Stimulated activated CD4-positive, alpha-beta T cell treated with anti-CD3 and anti-CD28 coated beads, TNF-alpha, amount 100 ng/mL, for 4 hours (primary cell): ENCODE measurements at places on chromosomes 1 and 21.

DNA sequence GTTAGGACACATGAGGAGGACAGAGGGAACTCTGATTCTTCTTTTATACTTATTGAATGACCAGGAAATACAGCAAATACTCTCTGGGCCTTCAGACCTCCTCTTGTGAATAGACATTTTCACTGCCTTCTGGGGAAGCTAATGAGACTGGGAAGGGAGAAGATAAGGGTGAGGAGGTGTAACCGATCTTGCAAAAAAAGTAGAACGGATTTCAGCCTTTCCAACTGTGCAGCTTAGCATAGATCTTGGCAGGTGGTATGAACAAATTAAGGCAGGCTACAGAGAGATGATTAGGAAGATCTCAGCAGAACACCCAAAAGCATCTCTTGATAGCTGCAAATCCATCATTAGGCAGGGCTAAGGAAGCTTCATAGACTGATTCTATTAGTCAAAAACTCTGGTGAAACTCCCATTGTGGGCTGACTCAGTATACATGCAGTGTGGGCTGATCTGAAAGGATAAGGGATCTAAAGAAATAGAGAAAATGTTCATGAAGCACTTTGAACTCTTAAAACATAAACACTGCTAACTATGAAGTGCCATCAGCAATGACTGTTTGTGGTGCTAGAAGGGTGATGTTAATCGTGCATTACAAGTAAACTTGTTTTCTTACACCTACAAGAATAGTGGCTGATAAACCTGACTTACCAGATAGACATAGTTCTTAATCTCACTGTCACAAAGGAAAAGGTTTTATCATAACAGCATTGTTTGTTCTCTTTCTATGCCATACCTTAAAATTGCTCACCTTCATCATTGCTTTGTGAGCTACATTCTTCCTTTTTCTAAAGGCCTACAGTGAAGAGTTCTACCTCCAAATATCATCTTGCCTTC is 85.5 kb upstream of the PALMD start:
- no peak for DNase-seq

DNA sequence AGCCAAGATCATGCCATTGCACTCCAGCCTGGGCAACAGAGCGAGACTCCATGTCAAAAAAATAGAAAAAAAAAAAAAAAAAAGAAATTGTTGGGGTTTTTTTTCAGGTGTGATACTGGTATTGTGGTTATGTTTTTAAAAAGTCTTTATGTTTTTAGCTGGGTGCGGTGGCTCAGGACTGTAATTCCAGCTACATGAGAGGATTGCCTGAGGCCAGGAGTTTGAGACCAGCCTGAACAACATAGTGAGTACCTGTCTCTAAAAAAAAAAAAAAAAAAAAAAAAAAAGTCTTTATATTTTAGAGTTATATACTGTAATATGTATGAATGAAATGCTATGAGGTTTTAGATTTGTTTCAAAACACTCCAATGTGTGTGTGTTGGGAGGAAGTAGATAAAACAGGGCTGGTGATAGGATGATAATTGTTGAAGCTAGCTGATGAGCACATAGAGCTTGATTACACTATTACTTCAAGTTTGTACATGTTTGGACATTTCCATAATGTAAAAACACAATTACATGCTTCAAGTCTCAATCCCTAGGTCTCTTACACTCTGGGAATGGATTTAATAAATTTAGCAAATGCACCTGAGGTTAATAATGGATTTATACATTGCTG is 30.2 kb upstream of the ATP5PO start:
- DNase-seq: no peak

DNA sequence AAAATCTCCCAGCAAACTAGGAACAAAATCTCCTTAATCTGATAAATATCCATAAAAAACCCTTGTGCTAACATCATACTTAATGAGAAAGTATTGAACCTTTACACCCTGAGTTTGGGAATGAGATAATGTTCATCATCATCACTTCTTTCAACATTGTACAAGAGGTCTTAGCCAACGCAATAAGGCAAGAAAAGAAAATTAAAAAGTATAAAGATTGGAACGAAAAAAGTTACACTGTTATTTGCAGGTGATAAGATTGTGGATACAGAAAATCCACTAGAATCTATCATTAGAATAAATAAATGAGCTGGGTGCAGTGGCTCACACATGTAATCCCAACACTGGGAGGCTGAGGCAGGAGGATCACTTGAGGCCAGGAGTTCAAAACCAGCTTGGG is 76.7 kb downstream of the UBR4 start:
- DNase-seq: no peak

GRCh38 chr1:41510531-41511238 is 26.2 kb upstream of the EDN2 start:
- DNase-seq: no peak

DNA sequence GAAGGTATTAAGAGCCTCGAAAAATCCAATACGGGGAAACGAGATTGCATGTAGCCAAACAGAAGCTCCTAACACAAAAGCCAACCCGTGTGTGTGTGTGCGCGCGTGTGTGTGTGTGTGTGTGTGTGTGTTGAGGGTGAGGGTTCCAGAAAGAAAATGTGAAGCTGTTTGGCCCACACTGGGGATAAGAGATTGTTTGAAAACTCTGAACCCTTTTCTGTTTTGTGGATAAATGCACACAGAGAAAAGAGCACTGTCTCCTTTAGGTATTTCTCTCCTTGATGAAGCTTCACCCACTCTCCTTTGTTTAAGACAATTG is 1.9 kb downstream of the WLS start:
- no peak for DNase-seq

DNA sequence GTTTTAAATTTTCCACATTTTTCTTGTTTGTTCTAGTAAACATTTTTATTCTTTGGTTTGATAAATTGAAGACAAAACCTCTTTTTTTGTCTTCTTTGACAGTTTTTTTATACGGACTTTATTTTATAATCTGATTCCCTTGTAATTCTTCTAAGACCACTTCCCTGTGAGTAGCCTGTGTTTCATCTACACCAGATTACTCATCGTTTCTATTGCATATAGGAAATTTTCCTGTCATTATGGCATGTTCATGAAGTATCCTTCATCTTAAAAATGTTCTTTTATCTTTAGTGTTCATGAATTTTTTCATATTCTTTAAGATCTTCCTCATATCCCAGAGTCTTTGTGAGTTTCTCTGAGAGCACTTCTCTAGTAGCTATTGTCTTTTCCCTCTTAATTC is 109.8 kb downstream of the USP25 start:
- no peak for DNase-seq

DNA sequence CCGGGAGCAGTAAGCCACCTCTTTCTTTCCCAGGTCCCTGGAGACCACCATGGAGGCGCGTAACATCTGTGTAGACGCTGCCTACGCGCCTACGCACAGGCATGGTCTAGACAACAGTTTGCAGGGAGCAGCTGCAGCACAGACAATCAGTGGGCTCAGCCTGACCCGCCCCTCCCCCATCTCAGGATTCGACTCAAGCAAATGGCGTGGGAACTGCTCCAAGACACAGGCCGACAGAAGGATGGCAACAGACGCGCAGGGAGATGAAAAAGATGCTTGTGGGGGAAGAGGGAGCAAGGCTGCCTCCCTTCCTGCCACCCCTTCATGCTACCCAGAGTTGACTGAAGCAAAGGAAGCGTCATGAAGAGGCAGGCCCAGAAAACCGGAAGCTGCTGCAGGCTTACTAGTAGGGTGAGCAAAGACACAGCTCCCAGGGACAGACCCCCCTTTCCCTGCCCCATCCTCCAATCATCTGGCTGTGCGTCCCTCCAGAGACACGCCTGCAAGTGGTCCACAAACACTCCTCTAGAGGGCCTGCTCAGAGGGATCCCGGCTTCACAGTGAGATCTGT is 19.5 kb downstream of the STK40 start:
- no peak for DNase-seq

DNA sequence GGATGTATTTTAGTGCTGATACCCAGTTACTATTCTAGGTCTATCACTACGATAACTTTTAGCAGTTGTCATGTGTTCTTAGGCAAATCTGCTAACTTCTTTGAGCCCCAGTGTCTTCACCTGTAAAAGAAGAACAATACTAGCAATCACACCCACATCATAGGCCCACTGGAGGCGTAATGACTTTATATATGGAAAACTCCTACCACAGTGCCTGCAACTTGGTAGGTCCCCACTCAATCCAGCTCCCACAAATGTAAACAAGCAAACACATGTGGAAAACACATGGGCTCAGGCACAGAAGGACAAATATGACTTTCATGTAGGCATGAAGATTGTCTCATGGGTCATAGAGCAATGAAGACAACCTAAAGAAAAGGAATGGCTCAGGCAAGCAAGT is 115.8 kb downstream of the TBX19 start:
- no peak for DNase-seq

GRCh38 chr1:8562222-8562621 is 244.3 kb downstream of the SLC45A1 start:
- DNase-seq: no peak

DNA sequence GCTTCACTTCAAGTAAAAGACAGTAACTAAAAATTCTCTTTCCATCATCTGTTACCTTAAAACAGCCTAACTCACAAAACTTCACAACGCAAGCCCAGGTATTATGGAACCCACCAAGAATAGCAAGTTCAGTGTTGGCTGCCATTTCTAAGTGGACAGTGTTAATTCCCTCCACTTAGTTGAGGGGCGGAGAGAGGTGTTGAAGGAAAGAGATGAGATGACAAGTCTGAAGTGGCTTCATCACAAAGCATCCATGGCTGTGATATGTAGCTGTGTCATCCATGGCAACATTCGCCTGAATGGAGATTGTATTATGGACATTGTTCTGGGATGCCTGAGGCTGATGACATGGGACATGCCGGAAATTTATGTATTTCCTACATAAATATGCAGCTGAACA is 101.8 kb downstream of the SIM2 start:
- DNase-seq: no peak

- DNase-seq: no peak
These were observed 338.0 kb downstream of the MATN1 start for GRCh38 chr1:30385246-30385995.

DNA sequence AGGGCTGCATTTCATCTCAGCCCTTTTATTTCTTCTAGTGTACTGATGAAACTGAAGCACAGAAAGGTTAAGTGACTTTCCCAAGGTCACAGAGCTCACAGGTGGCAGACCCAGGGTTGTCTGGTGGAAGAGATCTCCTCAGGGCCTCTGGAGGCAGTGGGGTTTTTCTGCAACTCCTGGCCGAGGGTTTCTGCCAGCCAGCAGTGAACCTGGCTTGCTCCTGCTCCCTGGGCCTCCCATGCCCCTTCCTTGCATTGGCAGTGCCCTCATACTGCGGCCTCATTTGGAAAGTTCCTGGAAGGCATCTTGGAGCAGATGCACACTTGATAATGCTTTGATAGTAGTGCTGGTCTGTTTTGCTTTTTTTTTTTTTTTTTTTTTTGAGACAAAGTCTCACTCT is 7.7 kb downstream of the GALNT2 start:
- DNase-seq: no peak
